ENCODE measurements at places on chromosomes 7 and 10. TPM values are rescaled to one million over a fixed set of nuclear protein-coding genes. Genes with fewer than 3 reads are reported as not detected.
A peak's percentile ranks its signal among the peaks of the same experiment; 100 is the strongest.

- H3K36me3 ChIP-seq = no peaks in the 10 kb centered on the region
- no peaks in the 10 kb centered on the region for H3K4me1 ChIP-seq
- H3K27me3 ChIP-seq = no peaks in the 10 kb centered on the region
- no peak overlapping the region for H3K4me3 ChIP-seq
- no peak overlapping the region for H3K27ac ChIP-seq
- no peak for DNase-seq
Observed at GRCh38 chr10:15540727-15541126, 169.6 kb upstream of the FAM171A1 start.

DNA sequence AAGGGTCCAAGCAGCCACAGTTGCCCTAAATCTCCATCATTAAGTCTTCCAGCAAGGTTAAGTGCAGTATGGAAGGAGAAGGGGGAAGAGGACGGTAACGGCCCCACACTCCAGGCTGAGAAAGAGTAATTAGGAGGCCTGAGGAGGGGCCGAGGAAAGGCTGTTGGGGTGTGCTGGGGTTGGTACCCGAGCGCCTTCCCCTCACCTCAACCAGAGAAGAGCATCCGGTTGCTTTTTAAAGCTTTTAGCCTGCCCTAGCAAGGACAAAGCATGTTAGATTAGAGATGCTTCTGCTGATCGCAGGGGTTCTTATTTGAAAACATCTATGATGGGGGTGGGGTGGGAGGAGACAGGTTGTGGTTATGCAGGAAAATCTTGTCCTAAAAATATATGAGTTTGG lies 9.0 kb upstream of the ZSCAN21 start:
- no peak overlapping the region for H3K4me3 ChIP-seq
- no peaks in the 10 kb centered on the region for H3K36me3 ChIP-seq
- no peaks in the 10 kb centered on the region for H3K27me3 ChIP-seq
- no peak overlapping the region for H3K27ac ChIP-seq
- DNase-seq = no peak

- no peak for DNase-seq
- H3K36me3 ChIP-seq = no peaks in the 10 kb centered on the region
- no peaks in the 10 kb centered on the region for H3K27me3 ChIP-seq
- no peaks in the 10 kb centered on the region for H3K4me1 ChIP-seq
- no peak overlapping the region for H3K4me3 ChIP-seq
Observed at GRCh38 chr7:116661865-116662264, 10.1 kb upstream of the MET start.

- no peak for DNase-seq
- H3K27ac ChIP-seq = no peak overlapping the region
- H3K4me1 ChIP-seq = no peaks in the 10 kb centered on the region
- no peaks in the 10 kb centered on the region for H3K27me3 ChIP-seq
Observed at GRCh38 chr7:94609561-94609960, 46.4 kb downstream of the SGCE start.

- no peaks in the 10 kb centered on the region for H3K27me3 ChIP-seq
- H3K36me3 ChIP-seq = no peaks in the 10 kb centered on the region
- H3K27ac ChIP-seq = peak overlapping the region; percentile 85
- DNase-seq = no peak
- no peak overlapping the region for H3K4me3 ChIP-seq
Observed at GRCh38 chr10:4057021-4057420, 272.0 kb upstream of the KLF6 start.

DNA sequence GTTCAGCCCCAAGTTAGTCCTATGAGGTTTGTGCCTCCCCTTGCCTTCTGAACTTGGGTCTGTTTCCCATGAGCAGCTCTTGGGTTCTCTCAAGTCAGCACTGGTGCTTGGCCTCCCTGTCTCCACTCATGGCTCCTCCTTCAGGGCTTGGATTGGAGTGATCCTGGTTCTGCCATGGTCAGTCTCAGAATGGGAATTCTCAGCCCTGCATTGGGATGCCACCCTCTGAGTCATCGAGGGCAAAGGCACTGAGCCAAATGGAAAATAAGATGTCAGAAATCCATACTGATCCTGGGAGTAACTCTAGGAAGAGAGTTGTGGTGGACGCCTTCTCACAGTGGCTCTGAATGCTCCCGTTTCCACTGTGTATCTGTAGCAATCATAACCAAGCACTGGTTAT lies 233.4 kb upstream of the HABP2 start:
- no peak overlapping the region for H3K27ac ChIP-seq
- no peak for DNase-seq
- no peaks in the 10 kb centered on the region for H3K36me3 ChIP-seq
- H3K4me1 ChIP-seq = no peaks in the 10 kb centered on the region

GRCh38 chr7:34155220-34155908 lies 250.0 kb downstream of the BMPER start:
- H3K4me3 ChIP-seq = no peak overlapping the region
- H3K36me3 ChIP-seq = no peaks in the 10 kb centered on the region
- no peak for DNase-seq
- H3K4me1 ChIP-seq = no peaks in the 10 kb centered on the region
- H3K27ac ChIP-seq = no peak overlapping the region
- H3K27me3 ChIP-seq = no peaks in the 10 kb centered on the region

DNA sequence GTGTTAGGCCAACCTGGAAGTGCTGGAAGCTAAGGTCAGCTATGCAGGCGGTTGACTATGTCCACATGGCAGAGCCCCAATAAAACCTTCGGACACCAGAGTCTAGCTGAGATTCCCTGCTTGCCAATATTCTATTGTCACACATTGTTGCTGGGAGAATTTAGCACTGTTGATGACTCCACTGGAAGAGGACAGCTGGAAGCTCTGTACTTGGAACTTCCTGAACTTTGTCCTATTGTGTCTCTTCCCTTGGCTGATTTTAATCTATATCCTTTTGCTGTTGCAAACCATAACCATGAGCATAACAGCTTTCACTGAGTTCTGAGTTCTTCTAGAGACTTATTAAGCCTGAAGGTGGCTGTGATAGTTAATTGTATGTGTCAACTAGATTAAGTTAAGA lies 12.0 kb downstream of the XRCC2 start:
- no peaks in the 10 kb centered on the region for H3K27me3 ChIP-seq
- H3K36me3 ChIP-seq = no peaks in the 10 kb centered on the region
- DNase-seq = no peak
- H3K4me3 ChIP-seq = no peak overlapping the region
- no peak overlapping the region for H3K27ac ChIP-seq
- no peaks in the 10 kb centered on the region for H3K4me1 ChIP-seq

DNA sequence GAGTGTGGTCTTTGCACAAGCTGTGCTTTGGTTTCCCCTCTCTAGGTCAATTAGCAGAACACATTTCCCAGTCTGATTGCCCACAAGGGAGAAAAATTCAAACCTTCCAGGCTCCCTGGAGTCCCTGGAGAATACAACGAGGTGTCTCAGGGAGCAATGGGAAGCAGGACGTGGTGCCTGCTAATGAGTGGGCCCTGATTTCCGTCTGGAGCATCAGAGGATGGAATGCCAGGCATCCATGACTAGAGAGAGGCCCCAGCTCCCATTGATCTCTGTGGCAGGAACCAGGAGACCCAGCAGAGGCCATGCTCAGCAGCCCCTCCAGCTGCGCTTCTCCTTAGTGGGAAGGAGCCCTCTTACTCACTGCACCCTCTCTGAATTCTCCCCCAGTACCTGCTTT lies 33.2 kb upstream of the TLX1 start:
- H3K27ac ChIP-seq = no peak overlapping the region
- peaks cover 79% of the 10 kb centered on the region for H3K27me3 ChIP-seq
- no peak overlapping the region for H3K4me3 ChIP-seq
- no peaks in the 10 kb centered on the region for H3K4me1 ChIP-seq
- no peak for DNase-seq
- H3K36me3 ChIP-seq = no peaks in the 10 kb centered on the region

DNA sequence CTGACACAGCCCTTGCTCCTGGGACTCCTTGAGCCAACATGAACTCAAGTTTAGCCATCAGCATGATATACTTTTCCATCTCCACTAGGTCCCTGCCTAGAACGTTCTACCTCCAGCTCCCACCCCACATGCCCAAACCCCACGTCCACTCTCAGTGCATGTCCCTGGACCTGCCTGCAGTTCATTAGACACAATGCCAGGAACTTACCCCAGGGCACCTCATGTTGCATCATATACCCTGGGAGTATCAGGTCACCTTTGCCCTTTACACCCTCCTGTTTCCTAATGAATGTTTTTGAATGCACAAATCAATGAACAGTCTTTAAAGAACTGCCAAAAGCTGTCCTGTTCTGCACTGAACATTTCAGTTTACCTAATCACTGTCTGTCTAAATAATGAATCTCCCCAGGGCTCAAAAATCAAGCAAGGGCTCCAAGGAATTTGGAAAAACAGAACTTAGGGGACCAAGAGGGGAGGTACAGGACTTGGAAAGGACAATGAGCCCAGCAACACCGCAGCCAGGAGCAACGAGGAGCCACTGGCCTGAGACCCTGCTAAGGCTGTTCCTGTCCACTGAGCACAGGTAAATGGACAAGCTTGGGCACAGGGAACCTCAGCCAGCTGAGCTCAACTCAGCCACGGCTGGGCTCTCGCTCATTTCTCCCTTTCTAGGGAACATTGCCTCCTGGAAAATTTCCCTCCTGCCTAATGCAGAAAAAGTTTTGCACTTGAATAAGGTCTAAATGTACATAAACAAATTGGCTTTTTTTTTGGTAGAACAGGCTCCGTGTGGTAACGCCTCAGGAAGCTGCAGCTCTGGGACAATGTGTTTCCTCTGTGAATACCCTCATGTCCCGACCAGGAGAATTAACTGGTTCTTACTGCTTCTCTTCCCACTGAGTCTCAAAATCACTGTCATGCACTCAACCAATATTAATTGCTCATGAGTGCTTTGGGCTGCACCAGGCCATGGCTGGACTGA lies 7.4 kb downstream of the MAT1A start:
- no peaks in the 10 kb centered on the region for H3K27me3 ChIP-seq
- no peaks in the 10 kb centered on the region for H3K36me3 ChIP-seq
- no peaks in the 10 kb centered on the region for H3K4me1 ChIP-seq
- H3K4me3 ChIP-seq = no peak overlapping the region
- H3K27ac ChIP-seq = no peak overlapping the region
- DNase-seq = no peak

DNA sequence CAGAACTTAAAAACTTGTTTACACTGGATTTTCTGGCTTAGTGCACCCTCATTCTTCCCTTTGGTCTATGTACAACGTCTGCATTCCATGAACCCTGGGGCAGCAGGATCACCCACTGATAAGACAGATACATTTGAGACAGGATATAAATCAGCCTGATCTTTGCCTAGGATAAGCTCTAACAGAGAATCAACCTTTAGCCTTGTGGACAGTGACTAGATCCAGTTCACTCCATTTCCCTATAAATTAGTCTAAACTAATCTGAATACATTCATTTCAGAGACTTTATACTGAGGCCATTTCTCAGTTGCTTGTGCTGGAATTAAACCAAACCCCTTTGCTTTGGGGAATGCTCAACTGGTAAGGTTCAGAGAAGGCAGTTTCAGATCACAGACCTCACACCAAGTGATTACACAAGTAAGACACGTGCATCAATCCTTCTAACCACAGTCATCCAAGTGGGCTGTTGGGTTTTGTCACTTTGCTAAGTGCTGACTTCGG lies 639.8 kb upstream of the FZD8 start:
- no peaks in the 10 kb centered on the region for H3K36me3 ChIP-seq
- no peak overlapping the region for H3K4me3 ChIP-seq
- no peak for DNase-seq
- no peaks in the 10 kb centered on the region for H3K4me1 ChIP-seq

DNA sequence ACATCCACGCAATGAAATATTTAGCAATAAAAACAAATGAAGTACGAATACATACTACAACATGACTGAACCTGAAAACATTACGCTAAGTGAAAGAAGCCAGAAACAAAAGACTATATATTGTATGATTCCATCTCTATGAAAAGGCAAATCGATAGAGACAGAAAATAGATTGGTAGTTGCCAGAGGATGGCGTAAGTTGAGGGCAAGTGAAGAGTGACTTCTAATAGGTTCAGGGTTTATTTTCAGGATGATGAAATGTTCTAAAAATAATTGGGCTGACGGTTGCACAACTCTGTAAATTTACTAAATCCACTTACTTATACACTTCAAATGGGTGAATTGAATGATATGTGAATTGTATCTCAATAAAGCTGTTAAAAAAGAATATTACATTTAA lies 39.5 kb upstream of the TECTB start:
- H3K27ac ChIP-seq = no peak overlapping the region
- no peaks in the 10 kb centered on the region for H3K4me1 ChIP-seq
- DNase-seq = no peak
- no peaks in the 10 kb centered on the region for H3K36me3 ChIP-seq

DNA sequence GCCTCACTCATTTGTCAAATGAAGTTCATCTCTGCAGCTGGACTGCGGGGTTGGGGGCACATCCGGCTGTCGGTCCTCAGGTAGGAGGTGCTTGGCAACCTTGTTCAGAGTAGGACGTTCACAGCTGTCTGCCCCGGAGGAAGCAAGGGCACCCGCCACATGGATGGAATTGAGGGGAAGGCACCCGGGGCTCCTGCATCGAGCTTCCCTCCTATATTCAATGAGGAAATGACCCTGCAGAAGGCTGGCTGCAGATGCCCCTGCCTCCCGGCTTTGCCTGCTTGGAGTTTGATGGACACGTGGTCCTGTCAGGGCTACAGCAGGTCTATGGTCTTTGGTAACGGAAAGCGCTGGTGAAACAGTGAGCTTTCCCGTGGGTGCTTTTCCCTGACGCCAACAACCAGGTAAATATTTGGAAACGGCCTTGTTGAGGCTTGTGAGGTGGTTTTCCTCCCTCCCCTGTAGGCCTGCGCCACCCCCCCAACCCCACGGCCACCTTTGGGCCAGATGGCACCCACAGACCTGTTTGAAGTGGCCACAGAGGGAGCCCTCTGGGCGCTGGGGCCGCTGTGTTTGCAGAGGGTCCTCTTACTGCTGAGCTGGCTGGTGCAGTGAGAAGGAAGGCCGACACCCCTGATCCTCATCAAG lies 32.9 kb downstream of the HTRA1 start:
- H3K4me1 ChIP-seq = peaks cover 7% of the 10 kb centered on the region
- no peaks in the 10 kb centered on the region for H3K27me3 ChIP-seq
- DNase-seq = no peak
- H3K27ac ChIP-seq = peak overlapping the region; percentile 50

GRCh38 chr10:17882557-17882956 lies 69.2 kb upstream of the SLC39A12 start:
- H3K4me3 ChIP-seq = no peak overlapping the region
- DNase-seq = no peak
- no peaks in the 10 kb centered on the region for H3K4me1 ChIP-seq
- no peaks in the 10 kb centered on the region for H3K36me3 ChIP-seq

Gene AGMO
- 1.5 TPM for total RNA-seq

Gene AKR1B15
- total RNA-seq = not detected

Gene GRM3
- total RNA-seq = not detected

Gene COL13A1
- total RNA-seq = 1.4 TPM

Gene FRAT1
- 8.9 TPM for total RNA-seq

Gene PLAU
- total RNA-seq = 1.7 TPM

Gene STRIP2
- total RNA-seq = 1.1 TPM

Gene CYP3A5
- 392 TPM for total RNA-seq

Gene TMEM120A
- 97.6 TPM for total RNA-seq

Gene PTPRN2
- 15.4 TPM for total RNA-seq

Gene SHH
- 2.9 TPM for total RNA-seq

Gene NKX6-2
- total RNA-seq = not detected

Gene SEMA3A
- total RNA-seq = 1.00 TPM

Gene C10orf105
- total RNA-seq = not detected

Gene FAM237B
- total RNA-seq = not detected

All from transverse colon (tissue), 4 donors.